ENCODE measurements at places on chromosomes 12 and 14.

DNA sequence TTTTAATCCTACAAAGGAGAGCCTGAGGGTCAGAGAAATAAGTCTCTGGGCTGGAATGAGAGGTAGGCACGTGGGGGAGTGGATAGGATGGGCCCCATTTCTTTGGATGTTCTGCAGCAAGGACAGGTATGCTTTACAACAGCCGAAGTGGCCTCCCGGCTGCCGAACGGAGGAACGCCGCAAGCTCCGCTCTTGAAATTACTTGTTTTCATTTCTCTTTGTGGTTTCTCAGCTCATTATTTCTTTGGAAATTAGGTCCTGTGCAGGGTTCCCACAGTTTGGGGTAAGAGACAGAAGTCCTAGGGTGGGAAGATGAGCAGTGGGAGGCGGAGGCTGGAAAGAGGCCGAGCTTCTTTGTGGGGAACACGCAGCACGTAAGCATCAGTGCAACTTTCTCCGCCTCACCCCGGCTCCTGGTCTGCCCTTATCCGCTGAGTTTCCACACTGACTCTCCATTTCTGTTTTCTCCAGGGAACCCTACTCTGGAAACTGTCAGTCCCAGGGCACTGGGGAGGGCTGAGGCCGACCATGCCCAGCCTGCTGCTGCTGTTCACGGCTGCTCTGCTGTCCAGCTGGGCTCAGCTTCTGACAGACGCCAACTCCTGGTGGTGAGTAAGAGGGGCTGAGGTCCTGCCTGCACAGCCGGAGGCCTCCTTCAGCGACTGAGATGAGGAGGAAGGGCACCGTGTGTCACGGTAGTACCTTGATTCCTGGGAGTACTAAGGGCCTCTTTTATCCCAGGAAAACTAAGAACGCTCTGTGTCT is 2.0 kb downstream of the WNT5B start:
- DNase-seq = no peak

GRCh38 chr14:45904314-45904713 is 651.3 kb upstream of the MIS18BP1 start:
- DNase-seq = no peak

- no peak for DNase-seq
Measured at GRCh38 chr12:58728397-58728796, 191.9 kb downstream of the LRIG3 start.

DNA sequence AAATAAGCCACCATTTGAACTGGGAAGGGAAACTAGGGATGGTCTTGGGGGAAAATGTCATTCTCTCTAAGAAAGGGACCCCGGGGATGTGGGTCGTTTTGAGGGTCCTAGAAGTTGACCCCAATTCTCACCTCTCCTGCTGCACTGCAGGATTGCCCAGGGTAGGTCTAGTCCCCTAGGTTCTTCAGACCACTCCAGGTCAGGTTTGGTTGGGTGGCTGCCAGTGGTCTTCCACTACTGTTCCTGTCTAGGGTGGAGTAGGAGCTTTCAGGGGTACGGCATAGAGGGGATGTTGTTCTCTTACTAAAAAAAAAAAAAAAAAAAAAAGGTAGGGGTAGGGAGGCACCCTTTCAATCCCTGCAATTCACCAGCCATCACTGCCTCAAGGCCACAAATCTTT is 7.3 kb downstream of the HOXC8 start:
- DNase-seq = no peak

- no peak for DNase-seq
Measured at GRCh38 chr14:95043732-95044462, 113.4 kb downstream of the DICER1 start.

DNA sequence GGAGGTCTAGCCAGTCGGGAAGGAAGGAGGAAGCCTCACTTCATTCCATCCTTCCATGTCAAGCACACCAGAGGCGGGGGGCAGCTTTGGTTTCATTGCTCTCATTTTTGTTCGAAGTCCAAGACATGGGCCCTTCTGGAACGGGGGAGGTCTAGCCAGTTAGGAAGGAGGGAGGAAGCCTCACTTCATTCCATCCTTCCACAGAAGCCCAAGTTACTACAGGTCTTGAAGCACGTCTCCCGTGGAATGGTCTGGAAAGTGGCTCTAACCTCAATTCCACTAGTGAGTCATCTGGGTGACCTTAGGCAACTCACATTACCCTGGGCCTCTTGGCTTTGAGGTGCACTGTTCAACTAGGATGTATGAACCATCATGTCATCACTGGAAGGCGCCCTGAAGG is 156.3 kb downstream of the NTF3 start:
- DNase-seq = no peak

GRCh38 chr12:66768293-66768692 is 89.4 kb upstream of the GRIP1 start:
- no peak for DNase-seq

- no peak for DNase-seq
Measured at GRCh38 chr14:85280074-85280473, 249.9 kb upstream of the FLRT2 start.

DNA sequence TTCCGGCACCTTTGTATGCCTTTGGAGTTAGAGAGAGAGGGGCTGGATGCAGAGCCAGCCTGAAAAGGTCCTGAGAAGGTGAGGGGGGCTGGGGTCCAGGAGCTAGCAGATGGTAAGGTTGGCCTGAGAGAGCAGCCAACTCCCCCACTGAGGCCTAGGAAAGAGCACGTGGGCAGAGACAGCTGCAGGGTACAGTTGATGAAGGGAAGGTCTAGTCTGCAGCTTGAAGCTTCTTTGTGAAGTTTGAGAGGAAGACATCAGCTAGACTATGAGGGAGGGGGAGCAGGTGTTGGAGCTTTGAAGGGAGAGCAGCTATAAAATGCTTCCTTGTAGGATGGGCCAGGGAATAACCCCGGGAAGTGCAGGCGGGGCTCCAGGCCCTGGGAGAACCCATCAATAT is 289.3 kb upstream of the AMIGO2 start:
- DNase-seq = no peak

DNA sequence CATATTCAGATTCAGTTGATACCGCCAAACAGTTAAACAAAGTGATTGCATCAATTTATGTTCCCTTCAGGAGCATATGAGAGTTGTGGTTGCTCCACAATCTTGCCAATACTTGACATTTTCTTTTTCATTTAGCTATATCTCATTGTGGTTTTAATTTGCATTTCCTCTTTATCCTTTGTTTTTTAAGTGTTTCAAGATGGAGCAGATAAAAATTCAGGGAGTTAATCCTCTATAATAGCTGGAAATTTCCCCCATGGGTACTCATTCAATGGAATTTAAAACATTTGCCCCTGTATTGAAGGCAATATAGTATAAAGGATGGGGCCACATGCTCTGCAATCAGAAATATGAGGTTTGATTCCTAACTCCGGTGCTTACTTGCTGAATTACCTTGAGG is 1.1 kb upstream of the EXD2 start:
- no peak for DNase-seq

DNA sequence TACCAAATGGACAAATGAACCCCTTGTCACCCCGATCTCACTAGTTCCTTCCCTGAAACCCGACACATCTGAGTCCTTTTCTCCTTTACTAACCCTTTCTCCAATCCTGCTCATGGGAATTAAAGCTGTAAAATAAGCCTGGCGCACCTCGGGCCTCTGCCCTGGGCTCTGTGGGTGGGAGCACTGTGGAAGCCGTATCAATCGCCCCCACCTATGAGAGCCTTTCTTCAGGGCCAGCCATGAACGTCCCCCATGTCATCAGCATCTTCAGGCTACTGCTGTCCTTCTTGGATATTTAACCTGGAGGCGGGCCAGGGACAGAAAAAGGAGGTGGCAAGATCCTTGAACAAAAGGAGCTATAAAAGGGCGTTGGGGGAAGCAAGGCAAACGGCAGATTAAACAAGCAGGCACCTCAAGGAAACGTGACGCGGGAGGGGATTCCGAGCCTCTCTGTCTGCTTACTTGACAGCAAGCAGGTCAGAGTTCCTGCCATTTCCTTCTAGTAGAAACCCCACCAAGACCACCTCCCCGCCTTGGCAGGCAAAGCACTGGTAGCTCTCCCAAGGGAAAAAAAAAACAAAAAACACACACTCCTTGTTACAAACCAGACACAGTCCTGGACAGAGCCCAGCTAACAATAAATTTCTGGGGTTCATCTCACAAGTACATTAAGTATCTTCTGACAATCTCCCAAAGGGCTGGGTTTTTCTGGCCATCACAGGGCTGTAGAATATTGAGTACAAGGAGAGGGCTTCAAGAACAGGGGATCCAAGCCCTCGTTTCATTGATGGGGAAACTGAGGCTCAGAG is 62.9 kb downstream of the DPF3 start:
- no peak for DNase-seq

DNA sequence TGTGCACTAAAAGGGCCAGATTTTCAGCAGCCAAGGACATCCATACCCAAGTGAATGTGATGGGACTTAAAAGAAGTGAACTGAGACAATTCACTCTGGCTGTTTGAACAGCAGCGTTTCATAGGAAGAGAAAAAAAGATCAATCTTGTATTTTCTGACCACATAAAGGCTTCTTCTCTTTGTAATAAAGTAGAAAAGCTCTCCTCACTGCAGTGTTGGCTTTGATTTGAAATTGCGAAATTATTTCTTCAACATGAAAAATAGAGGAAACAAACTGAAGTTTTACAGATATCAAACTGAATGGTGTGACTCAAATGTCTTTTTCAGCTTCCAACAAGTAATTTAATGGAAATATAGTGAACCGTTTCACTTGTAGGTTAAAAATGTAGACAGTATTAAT is 11.3 kb upstream of the KCNMB4 start:
- no peak for DNase-seq

DNA sequence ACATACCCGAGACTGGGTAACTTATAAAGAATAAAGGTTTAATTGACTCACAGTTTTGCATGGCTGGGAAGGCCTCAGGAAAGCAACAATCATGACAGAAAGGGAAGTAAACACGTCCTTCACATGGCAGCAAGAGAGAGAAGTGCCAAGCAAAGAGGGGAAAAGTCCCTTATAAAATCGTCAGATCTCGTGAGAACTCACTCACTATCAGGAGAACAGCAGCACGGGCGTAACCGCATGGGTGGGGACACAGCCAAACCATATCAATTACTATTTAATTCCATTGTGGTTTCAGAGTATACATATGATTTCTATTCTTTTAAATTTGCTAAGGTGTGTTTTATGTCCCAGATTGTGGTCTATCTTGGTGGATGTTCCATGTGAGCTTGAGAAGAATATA is 117.9 kb downstream of the SCAF11 start:
- DNase-seq = no peak

DNA sequence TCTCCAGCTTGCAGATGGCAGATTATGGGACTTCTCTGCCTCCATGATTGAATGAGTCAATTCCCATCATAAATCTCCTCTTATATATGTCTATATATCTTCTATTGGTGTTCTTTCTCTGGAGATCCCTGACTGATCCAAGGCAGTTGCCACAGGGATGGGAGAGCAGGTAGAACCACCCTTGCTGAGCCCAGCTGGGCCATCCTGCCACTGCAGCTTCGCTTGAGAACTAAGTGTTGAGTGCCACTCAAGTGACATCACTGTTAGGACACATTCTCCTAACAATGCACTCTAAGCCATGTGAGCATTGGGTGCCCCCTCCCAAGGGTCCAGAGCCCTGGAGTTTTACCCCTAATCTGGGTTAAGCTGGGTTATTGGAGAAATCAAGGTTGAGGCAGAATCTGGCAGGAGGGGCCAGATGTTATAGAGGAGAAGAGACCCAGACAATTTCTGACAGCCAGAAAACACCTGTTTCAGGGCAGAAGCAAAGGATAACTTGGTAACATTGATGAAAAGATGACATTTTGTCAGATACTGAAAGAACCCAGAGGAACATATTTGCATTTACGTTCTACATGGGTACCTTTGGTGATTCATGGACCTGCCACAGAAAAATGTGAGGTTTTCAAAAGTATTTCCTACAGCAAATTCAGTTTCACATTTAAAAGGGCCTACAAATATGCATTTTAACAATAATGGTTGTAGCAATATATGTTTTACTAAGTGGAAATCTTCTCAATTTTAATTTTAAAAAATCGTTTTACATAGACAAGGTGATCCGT is 57.2 kb upstream of the MAX start:
- no peak for DNase-seq

- no peak for DNase-seq
Measured at GRCh38 chr12:21656905-21657325, 727 bp downstream of the LDHB start.

DNA sequence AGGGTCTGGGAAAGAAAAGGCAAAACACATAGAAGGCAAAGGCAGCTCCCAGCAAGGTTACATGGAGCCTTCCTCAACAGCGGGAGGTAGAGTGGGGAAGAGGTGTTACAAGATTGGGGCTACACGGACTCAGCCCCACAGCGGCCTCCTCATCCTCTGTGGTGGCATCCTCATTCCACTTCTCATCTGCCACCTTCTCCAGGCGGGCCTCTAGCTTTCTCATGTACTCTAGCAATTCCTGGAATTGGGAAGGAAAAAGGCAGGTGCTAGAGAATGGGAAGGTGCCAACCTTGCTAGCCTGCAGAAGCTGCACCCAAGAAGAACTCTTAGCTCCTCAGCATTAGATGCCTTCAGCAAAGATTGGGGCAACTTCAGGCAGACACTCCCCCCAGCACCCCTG is 13.2 kb downstream of the CALCOCO1 start:
- DNase-seq = no peak

GRCh38 chr12:123050913-123051312 is 70.4 kb downstream of the ARL6IP4 start:
- DNase-seq = no peak

DNA sequence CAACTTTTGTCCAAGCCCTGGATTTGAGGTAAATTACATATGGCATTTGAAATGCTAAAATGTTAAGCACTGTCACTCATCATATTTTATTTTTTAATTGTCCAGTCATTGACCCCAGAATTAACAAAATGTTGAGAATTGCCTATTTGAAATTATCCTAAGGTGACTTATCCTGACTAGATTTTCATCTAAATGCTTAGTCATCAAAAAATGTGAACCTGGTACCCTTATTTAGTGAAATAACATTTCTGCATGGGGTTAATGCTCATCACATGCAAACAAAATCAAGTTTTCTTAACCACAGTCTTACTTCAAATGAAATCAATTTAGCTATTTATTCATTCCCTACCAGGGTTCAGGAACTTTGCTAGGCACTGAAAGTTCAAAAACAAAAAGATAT is 232.0 kb upstream of the DCN start:
- no peak for DNase-seq

GRCh38 chr12:88015825-88016224 is 13.4 kb downstream of the C12orf50 start:
- DNase-seq = no peak

DNA sequence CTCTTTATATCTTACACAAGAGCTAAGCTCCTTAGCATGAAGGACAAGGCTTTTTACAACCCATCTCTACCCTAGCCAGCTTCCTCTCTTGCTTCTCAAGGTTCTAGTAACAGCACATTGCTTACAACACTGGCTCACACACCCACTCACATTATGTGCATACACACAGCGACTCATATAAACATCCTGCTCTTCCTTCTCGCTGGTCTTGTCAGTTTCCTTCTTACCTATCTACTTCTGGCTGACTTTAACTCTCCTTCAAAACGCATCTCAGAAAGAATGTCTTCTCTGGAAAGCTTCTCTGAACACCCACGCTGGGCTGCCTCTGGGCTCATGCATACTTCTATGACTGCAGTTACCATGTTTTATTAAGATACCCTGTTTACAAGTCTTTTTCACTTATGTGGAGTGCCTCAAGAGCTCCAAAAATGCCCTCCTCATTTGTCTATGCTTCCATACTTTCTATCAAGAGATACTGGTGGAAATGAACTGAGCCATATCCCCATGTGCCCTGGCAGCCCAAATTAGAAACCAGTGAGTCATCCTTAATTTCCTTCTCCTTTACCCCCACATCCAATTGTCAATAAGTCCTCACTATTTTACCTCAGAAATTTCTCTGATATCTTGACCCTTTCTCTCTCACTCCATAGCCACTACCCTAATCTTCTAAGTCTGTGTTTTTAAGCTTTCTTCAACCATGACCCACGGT is 126.9 kb upstream of the KRAS start:
- no peak for DNase-seq

- DNase-seq = no peak
Measured at GRCh38 chr12:102376181-102376747, 104.1 kb downstream of the IGF1 start.
